ENCODE measurements at places on chromosomes 1 and 21. TPM values are rescaled to one million over a fixed set of nuclear protein-coding genes. Genes with fewer than 3 reads are reported as not detected.

GRCh38 chr1:76989976-76990375 lies 122.7 kb downstream of the ST6GALNAC5 start:
- no peak for DNase-seq

- no peak for DNase-seq
Observed at GRCh38 chr1:222938986-222939385, 124.1 kb downstream of the DISP1 start.

DNA sequence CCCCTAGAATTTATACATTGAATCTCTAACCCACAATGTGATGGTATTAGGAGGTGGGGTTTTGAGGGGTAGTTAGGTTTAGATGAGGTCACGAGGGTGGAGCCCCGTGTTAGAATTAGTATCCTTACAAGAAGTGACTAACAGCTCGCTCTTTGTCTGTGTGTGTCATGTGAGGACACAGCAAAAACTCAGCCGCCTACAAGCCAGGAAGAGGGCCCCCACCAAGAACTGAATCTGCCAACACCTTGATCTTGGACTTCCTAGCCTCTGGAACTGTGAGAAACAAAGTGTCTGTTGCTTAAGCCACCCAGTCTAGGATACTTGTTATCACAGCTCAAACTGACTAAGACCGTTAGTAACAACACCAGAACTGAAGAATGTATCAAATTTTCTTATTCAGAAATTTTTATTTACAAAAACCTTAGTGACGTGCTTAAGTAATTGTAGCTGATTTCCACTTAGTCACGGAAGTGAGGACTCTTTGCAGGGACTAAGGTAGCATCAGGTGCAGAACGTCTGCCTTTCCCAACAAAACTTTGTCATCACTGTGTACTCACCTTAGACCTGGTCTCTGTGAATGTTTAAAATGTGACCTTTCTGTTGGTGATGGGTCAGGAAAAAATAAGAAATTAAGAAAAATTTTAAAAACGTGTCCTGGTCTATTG lies 24.5 kb upstream of the LRRC8C start:
- DNase-seq: no peak

GRCh38 chr1:230083746-230084407 lies 16.8 kb downstream of the GALNT2 start:
- no peak for DNase-seq

Gene DMRTA2
- not detected for total RNA-seq

Data from uterus (tissue), 4 donors.